ENCODE measurements at places on chromosomes 16 and 17.
A peak's percentile ranks its signal among the peaks of the same experiment; 100 is the strongest.

GRCh38 chr17:4777969-4778760 lies 6.5 kb downstream of the TM4SF5 start:
- DNase-seq, result no peak

- DNase-seq, result no peak
Measured at GRCh38 chr17:74601944-74602572, 10.0 kb upstream of the CD300LD start.

GRCh38 chr16:75702242-75702641 lies 981 bp upstream of the DUXB start:
- DNase-seq, result no peak

- no peak for DNase-seq
Measured at GRCh38 chr17:17062356-17062755, 20.1 kb downstream of the MPRIP start.

- peak; percentile 76 for DNase-seq
Measured at GRCh38 chr17:79838522-79839274, 542 bp downstream of the CBX4 start.

- DNase-seq, result no peak
Measured at GRCh38 chr17:55155856-55156560, 108.8 kb upstream of the HLF start.

DNA sequence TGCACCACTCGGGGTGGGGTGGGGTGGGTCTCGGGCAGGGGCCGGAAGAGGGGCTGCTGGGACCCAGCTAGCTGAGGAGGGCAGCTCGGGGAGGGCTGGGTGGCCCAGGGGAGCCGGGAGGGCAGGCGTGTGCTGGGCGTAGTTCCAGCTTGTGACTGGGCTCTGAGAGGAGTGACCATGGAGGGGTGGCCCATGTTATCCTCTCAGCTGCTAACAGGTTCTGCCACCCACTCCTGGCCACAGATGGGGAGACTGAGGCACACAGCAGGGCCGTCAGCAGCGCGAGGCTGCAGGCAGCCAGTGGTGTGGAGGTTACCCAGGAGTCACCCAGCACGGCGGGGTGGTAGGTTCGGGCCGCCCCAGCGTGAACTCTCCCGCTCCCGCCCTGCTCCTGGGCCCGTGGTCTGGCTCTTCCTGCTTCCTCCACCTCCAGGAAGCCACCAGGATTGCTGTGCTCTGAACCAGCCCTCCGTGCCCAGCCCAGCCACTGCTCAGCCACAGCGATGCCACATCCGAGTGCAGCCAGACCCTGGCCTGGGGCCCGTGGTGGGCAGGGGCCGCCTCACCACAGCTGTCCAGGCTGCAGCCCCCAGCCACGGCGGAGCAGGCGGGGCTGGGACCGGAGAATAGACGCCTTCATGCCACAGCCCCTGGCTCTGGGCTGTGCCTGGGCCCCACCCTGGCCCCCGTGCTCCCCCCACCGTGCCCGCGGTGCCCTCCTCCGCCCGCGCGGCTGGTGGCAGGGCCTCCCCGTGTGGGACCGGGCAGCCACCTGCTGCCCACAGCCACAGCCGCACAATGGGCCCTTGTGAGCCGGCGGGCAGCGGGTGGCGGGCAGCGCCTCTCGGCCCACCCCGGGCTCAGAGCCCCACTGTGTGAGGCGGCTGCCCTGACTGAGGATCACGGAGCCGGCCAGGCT lies 26.3 kb upstream of the SSTR5 start:
- peak; percentile 96 for DNase-seq

GRCh38 chr17:7889166-7889955 lies 772 bp downstream of the CHD3 start:
- DNase-seq, result peak; percentile 98

GRCh38 chr16:77374384-77374783 lies 60.5 kb downstream of the ADAMTS18 start:
- DNase-seq, result no peak

DNA sequence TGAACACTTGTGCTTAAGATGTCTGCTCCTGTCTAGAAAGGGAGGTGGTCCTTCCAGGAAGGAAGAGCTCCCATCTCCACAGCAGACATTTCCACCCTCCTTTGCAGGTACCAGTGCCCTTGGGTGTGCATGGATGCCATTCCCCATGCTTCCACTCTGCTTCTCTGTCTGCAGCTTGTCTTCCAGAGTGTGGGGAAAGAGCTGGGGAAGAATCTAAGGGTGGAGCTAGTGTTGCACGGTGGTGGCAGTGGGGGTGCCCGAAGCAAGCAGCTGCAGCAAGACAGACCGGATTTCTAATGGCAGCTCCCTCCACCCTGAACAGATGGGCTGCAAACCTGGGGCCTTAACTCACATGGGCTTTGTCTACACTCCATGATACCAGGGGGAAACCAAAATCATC lies 22.6 kb upstream of the HOXB13 start:
- no peak for DNase-seq

- DNase-seq, result no peak
Measured at GRCh38 chr17:15882058-15882720, 62.7 kb upstream of the ADORA2B start.

DNA sequence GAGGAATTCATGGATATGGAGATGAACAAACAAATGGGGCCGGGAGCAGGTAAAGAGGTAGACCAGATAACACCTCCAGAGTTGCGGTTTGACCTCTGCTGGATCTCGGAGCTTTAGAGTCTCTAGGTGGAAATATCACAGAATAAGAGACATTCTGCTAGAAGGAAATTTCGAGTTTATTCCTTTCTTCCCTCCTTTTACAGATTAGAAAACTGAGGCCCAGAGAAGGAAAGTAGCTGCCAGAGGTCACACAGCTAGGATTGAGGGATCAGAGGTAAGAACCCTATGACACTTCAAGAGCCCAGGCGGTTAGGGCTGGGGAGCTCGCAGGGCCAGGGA lies 7.7 kb upstream of the COL1A1 start:
- no peak for DNase-seq

GRCh38 chr17:55174133-55174532 lies 90.6 kb upstream of the HLF start:
- DNase-seq, result no peak

- DNase-seq, result no peak
Measured at GRCh38 chr16:51402785-51403184, 251.7 kb upstream of the SALL1 start.

DNA sequence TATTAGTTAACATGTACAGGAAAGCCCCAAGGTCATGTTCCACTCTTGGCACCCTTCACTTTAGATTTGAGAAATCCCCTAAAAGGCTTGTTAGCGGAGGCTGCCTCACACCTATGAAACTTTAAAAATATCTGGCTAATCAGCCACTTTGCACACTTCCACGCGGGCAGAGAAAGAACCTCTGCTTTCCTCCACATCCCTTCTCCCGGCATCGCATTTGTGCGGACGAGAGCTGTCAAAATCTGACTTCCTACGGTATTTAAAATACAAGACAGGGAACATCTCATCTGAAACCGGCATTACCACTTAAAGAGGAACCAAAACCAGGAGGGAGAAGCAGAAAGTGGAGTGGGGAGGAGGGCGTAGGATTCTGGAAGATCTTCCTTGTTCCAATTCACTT lies 422.3 kb downstream of the TMEM114 start:
- peak; percentile 0 for DNase-seq

DNA sequence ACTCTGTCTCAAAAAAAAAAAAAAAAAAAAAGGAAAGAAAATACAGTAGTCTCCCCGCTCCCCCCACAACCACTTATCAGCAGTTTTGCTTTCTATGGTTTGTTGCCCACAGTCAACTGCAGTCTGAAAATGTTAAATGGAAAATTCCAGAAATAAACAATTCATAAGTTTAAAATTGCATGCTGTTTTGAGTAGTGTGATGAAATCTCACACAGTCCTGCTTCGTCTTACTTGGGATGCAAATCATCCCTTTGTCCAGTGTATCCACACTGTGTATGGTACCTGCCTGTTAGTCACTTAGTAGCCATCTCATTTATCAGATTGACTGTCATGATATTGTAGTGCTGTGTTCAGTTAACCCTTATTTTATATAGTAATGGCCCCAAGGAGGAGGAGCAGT lies 41.5 kb downstream of the NF1 start:
- DNase-seq, result no peak

DNA sequence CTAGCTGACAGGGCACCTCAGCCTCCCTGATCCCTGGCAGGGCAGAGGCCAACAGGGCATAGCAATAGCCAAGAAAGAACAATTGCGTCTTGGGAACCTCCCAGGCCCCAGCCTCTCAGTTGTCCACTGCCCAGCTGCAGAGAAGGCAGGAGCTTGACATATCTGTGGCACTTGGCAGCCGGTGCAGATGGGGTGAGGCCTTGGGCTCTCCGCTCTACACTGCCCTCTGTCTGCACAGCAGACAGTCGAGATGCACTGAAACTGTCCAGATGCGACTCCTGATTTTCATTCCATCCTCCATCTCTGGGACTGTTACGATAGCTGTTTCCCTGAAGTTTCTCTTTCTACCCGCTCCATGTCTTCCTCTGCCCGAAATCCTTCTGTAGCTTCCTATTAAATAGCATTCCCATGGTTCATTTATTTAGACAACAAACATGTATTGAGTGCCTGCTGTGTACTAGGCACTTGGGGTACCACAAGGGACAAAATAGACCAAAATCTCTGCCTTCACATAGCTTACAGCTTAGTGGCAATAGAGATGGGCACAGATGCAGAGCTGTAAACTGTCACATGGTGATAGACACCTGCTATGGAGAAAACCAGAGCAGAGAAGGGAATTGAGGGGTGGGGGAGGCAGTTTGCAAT lies 3.3 kb downstream of the POLR3E start:
- peak; percentile 88 for DNase-seq

GRCh38 chr16:50462793-50463507 lies 85.2 kb upstream of the NKD1 start:
- no peak for DNase-seq

DNA sequence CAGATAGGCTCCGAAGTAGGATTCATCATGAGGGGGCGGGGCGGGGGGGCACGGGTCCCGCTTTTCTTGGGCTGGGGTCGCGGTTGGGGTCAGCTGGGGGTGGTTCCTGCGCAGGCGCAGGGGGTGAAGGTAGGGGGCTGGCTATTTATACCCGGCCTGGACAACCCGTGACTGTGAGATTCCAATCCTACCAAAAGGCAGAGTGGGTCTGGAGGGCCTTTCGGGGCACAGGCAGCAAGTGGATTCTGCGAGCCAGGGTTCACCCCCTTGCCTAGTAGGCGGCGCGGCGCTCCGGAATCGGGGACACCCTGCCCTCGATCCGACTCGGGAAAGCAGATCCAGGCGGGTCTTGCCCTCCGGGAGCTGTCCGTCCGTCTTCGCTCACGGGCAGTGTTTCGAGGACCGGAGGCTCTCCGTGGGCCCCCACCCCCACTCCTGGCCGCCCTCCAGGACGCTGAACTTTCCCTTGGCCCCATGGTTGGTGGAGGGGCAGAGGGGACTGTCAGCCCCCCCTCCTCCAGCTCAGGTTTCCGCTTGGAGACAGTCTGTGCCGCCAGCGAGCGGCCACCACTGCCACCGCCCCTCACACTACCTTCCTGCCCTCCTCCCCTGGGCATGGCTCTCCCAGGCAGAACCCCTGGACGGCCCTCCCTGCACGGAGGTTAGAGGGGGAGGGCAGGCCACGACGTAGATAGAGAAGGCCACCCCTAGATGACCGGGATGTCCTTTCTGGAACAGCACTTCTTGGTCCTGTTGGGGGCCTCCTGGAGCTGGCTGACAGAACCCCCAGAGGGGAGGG lies 634 bp downstream of the SLC2A4 start:
- no peak for DNase-seq

DNA sequence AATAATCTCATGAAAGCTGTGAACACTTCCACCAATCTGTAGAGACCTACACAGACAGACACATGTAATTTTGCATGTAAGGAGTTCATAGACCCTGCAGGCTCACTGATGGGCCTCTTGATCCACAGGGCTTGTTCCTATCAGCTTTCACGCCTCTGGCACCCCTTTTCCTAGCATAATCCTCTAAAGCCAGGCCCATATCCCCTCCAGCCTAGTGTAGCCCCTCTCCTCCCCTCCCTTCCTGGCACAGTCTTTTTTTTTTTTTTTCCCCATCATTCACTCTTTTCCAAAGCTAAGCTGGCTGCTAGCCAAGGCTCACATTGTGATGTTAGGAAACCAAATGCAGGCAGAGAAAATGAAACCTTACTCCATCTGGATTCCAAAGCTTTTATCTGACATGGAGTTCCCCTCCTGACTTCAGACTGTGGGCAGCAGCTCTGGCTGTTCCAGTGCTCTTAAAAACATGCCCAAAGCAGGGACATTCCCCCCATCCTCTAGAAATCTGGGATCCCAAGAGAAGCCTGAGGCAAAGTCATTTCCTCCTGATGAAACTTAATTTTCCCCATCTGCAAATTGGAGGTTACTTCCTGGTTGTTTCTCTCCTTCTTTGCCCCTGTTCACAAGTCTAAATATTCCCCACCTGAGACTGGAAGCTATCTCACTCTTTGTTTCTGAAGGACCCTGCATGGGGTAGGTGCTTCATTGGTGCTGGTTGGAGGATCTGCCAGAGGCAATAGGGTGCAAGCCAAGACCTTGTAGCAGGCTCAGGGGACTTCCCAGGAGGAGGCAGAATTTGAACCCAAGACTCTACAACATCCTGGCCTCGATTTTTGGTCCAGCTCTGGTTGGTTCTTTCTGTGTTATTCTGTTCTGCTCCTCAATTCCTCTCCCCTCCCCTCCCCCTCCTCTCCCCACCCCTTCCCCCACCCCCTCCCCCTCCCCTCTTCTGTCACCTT lies 9.9 kb upstream of the CCL5 start:
- no peak for DNase-seq

DNA sequence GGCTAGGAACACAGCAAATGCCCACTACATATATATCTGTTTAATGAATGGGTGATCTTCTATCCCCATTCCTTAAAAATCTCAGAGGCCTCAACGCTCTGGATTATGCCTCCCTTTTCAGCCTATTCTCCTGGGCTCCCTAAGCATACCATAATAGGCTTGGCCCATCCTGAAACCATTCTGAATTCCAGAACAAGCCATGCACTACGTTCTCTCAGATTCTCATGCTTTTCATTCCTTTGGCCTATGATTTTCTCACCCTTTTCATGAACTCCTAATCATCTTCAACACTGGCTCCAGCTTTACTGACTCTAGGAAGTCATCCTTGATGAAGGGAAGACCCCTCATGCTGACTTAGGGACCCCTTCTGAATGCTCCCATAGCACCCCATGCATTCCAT lies 71.1 kb downstream of the RPGRIP1L start:
- no peak for DNase-seq

DNA sequence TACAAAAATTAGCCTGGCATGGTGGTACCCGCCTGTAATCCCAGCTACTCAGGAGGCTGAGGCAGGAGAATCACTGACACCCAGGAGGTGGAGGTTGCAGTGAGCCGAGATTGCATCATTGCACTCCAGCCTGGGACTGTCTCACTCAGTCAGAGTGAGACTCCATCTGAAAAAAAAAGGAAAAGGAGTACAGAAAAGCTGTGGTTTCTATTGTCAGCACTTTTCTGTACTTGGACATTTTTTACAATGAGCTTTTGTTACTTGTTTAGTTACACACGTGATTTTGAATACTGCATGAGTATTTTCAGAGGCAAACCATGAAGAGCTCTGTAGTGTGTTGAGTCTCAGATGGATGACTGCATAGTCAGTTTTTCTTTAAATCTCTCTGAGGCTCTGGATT lies 26.3 kb downstream of the ZC3H18 start:
- DNase-seq, result peak; percentile 86
